ENCODE measurements at places on chromosomes 6 and 20.

- DNase-seq: no peak
These were observed 17.3 kb upstream of the BHLHE23 start for GRCh38 chr20:63023936-63024571.

DNA sequence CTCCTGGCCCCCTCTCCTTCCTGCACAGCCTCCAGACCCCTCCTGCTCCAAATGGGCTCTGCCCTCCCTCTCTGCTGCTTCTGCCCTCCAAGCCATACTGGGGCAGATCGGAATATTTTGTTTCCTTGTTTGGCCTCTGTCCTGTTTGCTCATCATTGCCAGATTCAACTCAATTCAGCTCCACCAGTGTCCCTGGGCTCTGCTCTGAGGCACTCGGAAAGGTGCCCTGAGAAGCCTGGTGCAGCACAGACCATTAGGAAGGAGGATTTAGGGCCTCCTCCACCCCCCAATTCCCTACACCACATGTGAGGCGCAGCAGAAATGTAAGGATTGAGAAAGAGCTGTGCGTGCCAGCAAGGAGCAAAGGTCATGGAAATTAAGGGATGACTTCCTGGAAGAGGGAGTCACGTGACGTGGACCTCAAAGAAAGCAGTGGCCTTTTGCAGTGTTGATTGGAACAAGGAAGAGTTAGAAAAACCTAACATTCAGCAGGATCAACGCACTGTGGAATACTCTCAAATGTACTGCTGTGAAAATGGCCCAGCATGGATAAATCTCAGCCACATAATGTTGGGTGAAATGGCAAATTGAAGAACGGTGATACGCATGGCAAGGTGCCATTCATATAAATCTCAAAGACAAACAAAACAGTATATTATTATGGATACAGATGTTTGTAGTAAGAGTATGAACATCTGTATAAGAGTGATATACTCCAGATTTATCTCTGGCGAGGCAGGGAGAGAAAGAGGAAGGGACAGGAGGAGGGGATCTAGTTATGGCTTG, 229.5 kb upstream of the RNF24 start:
- no peak for DNase-seq

DNA sequence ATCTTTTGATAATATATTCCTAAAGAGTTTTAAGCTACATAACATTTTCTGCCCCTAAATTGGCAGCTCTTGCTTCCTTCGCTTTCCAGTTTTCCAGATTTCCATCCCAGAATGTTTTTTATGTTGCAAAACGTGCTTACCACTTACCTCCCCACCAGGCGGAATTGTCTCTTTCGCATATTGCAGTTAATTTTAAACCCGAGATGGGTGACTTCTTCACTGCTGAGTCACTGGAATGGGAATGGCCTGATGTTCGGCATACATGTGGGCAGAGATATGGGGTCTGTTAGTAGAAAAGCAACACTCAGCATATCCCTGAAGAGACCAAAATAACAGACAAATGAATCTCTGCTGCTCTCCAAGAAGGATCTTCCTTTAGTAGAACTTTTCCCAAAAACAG, 491.2 kb downstream of the PREX1 start:
- no peak for DNase-seq

GRCh38 chr6:132749111-132749510, 8.6 kb downstream of the VNN2 start:
- DNase-seq: no peak

DNA sequence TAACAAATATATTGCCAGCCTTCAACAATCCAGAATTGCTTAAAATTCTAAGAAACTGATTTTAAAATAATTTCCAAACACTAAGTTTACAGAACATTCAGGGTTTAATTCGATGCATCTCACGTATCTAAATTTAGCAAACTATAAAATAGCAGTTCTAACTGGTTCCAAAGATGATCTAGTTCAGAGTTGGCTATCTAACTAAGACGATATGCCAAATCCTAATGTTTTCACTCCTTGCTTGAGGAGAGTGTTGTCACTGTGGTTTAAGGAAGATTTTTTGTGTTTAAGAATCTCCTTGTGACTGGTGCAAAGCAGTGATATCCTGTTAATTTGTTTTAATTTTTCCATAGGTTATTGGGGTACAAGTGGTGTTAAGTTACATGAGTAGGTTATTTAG, 311.5 kb upstream of the ID4 start:
- DNase-seq: no peak

GRCh38 chr20:1776681-1777475, 118.3 kb upstream of the SIRPA start:
- DNase-seq: peak; percentile 34

GRCh38 chr6:11536795-11537194, 754 bp upstream of the TMEM170B start:
- no peak for DNase-seq

DNA sequence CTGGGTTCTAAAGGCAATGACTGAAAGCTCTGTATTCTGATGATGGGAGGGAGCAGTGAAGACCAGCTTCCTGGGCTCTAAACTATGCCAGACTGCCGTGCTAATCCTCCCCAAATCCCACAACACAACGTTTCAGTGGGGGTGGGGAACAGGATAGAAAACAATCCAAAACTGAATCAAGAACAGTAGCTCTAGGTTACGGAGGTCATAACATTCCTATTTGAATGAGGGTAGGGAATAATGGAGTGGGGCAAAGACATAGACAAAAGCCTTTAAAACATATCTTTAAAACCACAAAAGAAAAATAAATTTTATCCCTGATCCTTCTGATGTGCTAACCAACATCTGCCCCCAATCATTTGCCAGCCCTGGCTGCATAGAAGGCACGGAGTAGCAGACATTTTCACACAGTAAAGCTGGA, 7.8 kb downstream of the USP49 start:
- no peak for DNase-seq

- peak; percentile 45 for DNase-seq
These were observed 40.4 kb downstream of the TAB2 start for GRCh38 chr6:149357726-149358538.

DNA sequence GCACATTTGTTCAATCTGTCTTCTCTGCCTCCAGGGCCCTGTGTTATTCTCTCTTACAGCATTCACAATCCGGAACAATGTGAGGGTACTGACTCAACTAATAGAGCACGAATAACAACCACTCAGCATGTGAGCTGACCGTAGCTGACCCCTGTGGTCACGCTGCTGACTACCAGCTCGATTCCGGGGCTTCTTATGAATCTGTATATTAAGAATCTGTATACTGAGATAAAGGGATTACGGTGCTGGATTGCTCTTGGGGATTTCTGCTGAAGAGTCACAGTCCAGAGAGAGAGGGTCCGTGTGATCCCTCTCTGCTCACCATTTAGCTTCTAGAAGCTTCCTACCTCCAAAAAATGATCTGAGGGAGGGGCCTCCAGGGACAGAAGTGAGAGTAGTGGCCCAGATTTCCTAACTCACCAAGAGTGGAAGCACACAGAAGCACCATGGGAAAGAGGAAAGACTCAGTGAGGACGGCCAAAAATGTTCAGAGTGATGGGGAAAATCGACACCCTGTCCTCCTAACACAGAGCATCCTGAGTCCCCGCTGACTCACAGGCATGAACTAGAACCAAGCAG, 156.2 kb downstream of the THBS2 start:
- no peak for DNase-seq

DNA sequence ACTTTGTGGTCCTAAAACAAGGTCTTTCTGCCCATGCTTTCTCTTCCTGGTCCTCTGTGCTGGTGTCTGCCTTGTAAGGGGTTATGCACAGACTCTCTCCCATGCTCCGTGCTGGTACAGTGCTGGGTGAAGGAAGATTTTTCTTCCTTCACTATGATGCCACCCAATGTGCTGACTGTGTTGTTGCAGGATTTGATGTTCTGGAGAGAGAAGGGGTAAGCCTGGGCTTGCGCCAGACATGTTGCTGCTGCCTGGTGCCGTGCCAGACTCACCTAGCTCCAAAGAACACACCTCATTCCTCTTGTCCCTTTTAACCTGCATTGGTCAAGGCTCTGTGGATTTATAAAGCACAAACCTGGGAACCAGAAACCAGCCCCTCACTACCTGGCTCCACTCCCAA, 28.4 kb upstream of the ARMH2 start:
- DNase-seq: no peak

DNA sequence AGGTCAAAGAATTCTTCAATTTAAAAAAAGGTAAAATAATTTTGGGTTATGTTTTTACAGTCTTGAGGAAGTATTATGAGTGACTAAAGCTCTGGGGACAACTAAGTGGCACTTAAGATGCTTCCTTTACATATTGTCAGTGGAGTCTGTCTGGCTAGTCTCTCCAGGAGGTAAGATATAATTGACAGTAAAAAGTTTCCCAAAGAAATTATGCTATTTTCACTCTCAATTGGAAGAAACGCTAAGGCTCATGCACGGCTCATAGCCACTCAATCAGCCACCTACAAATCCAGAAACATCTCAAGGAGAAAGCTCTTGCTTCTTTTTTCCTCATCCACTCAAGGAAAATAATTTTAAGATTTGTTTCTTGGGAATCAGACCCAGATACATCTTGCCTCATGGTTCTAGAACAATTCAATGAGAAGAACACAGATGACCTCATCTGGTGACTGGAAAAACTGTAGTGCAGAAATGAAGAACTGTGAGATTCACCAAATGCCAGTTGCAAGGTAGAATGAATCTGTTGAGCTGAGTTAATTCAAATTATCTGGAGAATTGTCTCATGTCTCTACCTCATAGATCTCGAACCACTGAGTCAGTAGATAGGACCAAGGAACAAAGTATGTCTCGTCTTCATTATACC, 252.9 kb downstream of the TPBG start:
- DNase-seq: peak; percentile 55

- no peak for DNase-seq
These were observed 25.9 kb downstream of the GNAS-AS1 start for GRCh38 chr20:58824843-58825242.

DNA sequence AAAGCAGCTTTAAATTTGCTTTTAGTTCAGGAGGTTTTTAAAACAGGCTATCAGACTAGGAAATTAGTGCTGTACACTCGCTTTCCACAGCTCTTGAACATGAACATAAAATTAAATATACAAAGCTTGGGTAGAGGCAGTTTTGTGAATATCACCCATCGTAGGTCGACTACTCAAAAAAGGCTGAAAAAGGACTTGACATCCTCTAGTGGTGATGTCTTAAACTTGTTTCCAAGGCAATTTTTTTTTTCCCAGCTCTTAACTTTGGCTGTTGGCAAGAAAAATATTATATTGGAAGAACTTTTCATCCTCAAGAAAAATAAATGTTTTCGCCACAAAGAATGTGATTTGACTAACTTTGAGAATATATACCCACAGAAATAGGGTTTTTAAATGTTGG, 2.9 kb downstream of the MAP7 start:
- DNase-seq: no peak

GRCh38 chr6:7745942-7746341, 20.0 kb downstream of the BMP6 start:
- no peak for DNase-seq

GRCh38 chr6:10771371-10771894, 23.8 kb downstream of the TMEM14B start:
- no peak for DNase-seq

- DNase-seq: no peak
These were observed 54.7 kb downstream of the NDUFAF5 start for GRCh38 chr20:13839421-13840092.
